Activated CD4-positive, alpha-beta T cell treated with anti-CD3 and anti-CD28 coated beads, Interleukin-2, amount 10 ng/mL, durations not matched to agents 24 days and 14 days (primary cell): ENCODE measurements at places on chromosomes 4 and X. TPM values are rescaled to one million over a fixed set of nuclear protein-coding genes. Genes with fewer than 3 reads are reported as not detected.
A peak's percentile ranks its signal among the peaks of the same experiment; 100 is the strongest.

Gene STPG2
- total RNA-seq, result not detected in 2 replicates

Gene ATP2B3
- total RNA-seq, result not detected in 2 replicates

DNA sequence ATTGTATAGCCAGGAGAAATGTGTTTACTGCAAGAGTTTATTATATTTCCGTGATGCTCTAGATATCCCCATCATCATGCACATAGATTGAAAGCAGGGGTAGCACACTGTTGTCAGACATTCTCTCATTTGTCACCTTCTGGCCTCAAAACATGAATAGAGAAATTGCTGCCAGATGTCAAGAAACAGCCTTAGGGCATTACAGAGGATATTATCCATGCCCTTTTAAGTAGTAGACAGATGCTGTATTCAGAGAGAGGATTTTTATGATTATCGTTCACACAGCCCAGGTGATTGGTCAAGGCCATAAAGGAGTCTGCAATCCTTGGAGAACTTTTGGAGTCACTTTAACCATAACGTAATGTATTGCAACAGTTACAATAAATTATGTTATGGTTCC is 1961.5 kb upstream of the TENM3 start:
- DNase-seq, result no peak

DNA sequence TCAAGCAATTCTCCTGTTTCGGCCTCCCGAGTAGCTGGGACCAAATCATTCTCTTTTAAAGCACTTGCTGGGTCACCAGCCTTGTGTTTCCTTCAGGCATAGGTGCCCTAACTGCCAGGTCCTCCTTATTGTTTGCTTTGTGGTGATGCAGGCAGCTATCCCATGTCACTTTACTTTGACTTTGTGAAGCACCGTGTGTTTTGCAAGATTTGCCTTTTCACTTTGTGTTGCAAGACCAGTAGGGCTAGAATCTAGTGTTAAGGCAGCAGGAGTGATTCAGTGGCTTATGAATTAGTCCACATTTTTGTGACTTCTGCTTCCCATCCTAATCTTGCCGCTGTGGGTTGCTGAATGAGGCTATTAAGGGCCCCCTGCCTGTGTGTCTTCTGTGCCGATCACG is 20.2 kb downstream of the SYAP1 start:
- no peak for DNase-seq

DNA sequence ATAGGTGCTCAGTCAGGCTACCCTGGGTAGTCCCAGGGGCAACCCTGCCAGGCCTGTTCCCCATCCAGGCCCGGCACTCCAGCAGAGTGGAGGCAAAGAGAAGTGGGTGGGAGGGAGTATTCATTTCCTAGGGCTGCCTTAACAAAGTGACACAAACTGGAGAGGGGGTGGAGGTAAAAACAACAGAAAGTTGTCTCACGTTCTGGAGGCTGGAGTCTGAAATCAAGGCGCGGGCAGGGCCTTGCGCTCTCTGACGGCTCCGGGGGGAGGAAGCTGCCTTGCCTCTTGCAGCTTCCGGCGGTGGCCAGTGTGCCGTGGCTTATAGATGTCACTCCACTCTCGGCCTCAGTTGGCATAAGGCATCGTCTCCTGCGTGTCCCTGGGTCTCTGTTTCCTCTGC is 90.8 kb downstream of the DCTD start:
- peak; percentile 75 for DNase-seq

DNA sequence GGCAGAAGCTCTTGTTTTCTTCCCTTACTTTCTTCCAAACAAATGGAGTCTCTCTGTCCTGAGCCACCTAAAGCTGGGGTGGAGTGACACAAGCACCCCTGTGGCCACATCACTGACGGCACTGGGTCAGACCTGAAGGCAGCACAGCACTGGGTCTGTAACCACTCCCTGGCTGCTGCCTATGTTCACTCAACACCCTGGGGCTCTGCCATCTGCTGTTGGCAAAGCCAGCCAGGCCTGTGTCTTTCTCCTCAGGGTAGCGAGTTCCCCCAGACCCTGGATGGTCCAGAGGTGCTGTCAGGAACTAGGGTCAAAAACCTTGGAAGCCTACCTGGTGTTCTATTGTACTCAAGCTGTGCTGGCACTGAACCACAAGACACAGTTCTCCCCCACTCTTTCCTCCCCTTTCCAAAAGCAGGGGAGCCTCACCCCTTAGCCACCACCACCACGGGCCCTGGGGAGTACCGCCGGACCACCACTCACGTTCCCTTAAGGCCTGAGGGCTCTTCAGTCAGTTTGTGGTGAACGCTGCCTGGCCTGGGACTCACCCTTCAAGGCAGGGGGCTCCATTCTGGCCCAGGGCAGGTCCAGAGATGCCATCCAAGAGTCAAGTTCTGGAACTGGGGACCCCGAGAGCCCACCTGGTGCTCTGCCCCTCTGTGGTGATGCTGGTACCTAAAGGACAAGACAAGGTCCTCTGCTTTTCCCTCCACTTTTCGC is 31.5 kb downstream of the TMEM271 start:
- no peak for DNase-seq
